ENCODE measurements at places on chromosomes 1 and 21.

- DNase-seq, result no peak
Observed at GRCh38 chr21:46160657-46160906, 5.2 kb upstream of the FTCD start.

DNA sequence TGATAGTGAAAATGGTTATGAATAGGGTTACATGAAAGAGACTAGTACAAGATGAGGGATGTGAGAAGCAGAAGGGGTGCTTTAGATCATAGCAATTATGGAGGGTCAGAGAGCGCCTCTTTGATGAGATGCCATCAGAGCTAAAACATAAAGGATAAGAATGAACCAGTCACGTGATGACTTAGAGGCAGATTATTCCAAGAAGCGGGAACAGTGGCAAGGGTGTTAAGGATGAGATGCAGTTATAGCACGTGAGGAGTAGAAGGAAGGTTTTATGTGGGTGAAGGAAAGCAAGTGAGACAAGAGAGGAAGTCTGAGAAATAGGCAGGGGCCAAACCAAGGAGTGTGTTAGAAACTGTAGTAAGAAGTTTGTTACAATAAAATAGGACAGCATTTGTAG lies 360.1 kb downstream of the DPYD start:
- no peak for DNase-seq

DNA sequence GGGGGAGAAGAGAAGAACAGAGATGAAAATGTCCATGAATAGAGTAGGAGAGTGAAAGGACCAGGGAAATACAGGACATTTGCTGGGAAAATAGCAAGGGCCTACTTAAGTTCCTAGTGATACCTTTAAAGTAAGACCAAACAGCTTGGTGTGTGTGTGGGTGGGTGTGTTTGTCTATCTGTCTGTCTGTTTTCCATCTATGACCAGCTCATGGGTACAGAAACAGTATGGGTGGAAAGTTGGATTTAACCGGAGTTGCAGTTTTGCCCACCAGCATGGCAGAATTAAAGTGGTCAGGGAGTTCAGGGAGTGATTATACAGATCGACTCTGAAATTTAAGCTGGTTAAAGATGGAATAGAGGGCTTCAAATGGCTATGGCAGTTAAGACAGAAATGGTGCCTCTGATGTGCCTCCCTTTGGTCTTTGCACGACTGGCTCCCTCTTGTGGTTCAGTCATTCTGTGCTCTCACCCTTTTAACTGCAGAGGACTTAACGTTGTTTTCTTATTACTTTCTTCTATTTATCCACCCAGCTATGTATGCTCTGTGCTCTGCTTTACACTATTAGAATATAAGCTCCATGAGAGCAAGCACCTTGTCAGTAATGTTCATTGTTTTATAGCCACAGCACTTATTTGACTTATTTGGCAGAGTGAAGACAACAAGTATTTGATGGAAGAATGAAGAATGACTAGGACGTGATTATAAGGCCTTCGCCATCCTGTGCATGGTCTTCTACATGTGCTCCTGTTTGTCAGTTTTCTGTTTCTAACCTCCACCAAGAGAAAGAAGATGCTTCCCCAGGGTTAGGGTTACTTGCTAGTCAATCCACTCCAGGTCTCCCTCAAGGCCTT lies 72.7 kb upstream of the AK4 start:
- DNase-seq, result peak; percentile 74

DNA sequence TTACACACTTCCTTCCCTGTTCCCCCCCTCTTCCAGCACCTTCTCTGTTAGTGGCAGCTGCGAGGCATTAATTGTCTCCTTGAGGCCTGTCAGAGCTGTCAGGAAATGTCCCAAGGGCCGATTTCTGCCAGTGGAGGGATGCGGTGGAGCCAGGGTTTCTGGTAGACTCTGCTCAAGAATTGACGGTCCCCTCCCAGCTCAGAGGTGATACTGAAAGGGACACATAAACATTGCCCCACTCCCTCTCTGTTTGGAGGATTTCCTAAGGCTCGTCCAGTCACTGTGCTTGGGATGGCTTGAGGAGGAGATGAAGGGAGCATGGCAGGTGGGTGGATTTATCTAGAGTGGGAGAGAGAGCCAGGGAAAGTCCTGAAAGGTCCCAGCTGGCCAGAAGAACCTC lies 61.4 kb upstream of the CD34 start:
- DNase-seq, result no peak

DNA sequence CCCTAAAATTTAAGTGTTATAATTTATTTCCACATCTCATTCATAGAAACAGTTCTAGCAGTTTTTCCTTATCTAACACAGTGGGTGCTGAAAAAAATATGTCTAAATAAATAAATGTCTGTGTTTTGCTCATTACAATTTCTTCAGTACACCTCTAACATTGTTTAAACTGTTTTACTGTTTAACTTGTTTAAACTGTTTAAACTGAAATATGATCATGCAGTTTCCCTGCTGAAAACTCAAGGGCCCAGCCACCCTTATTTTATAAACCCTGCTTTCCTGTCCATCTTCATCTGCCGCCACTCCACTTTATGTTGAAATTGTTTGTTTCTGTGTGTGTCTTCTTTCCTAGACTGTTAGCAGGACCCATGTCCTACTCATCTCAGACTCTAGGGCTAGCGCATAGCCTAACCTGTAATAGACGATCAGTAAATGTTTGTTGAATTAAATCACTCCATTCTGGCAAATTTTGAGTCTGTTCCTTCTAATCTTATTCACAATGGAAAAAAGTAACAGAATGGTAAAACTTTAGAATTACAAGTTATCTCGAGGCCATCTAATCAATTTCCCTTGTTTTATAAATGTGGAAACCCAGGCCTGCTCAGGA lies 9.4 kb upstream of the PIK3C2B start:
- no peak for DNase-seq

GRCh38 chr1:68955424-68955823 lies 458.5 kb upstream of the DEPDC1 start:
- no peak for DNase-seq

GRCh38 chr1:17923666-17924065 lies 168.5 kb downstream of the ACTL8 start:
- no peak for DNase-seq

DNA sequence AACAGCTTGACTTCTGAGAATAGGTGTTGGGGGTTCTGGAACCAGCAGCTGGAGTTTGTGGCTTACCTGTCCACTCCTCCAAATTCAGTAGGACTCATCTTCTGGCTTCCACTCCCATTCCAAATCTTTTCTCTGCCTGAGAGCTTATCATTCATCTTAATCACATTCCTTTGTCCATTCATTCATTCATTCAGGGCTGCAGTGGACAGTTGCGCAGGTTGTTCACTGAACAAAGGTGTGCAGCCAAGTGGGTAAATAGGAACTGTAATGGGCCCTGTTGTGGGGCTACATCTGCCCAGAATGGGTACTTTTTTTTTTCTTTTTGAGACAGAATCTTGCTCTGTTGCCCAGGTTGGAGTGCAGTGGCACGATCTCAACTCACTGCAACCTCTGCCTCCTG lies 3.4 kb upstream of the HSPG2 start:
- DNase-seq, result no peak

- DNase-seq, result no peak
Observed at GRCh38 chr1:156922986-156923669, 2.7 kb downstream of the LRRC71 start.

DNA sequence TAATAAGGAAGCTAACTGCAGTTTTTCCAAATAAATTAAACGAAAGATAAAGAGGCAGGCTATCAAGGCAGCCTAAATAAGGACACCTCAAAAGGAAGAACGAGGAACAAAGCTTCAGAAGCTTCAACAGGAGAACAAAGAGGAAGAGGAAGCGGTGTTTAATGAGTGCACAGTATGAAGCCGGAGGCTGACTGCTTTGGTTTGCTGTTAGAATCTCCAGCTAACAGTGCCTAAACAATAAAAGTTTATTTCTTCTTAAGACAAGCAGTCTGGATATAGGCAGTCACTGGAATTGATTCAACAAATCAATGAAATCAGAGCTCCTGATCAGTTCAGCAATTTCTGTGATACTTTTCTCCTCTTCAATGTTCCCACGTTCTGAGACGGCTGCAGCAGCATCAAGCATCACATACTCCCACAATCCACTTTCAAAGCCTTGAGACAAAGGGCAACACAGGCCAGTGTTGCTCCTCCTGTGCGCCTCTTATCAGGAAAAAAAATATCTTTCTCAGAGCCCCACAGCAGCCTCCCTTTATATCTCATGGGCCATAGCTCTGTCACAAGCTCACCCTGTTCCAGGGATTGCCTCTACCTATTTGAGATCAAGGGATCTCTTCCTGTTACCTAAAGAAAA lies 365.6 kb upstream of the ST6GALNAC5 start:
- DNase-seq, result no peak

GRCh38 chr1:234556245-234556943 lies 53.6 kb downstream of the IRF2BP2 start:
- no peak for DNase-seq

- no peak for DNase-seq
Observed at GRCh38 chr1:241926141-241926540, 31.4 kb upstream of the BECN2 start.

GRCh38 chr21:45834821-45835293 lies 146.7 kb upstream of the COL6A1 start:
- DNase-seq, result no peak

GRCh38 chr1:167156466-167156865 lies 62.6 kb downstream of the STYXL2 start:
- DNase-seq, result no peak

DNA sequence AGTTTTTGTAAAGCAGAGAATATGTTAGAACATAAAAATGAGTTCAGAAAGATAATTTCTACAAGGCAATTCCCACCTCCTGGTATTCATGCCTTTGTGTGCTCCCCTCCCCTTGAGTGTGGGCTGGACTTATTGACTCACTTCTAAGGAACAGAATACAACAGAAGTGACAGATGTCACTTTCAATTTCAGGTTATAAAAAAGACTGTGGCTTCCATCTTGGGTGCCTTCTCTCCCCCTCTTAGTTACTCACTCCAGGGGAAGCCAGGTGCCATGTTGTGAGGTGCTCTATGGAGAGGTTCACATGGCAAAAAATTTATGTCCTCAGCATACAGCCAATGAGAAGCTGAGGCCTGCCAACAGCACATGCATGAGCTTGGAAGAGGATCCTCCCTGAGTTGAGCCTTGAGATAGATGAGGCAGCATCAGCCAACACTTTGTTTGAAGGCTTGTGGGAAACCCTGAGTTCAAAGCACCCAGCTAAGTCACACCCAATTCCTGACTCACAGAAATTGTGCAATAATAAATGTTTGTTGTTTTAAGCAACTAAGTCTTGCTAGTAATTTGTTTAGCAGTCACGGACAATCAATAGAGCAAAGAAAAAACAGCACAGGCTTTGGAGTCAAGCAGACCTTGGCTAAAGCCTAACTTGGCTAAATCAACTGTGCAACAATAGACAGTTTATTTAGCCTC lies 73.5 kb upstream of the NGF start:
- peak; percentile 58 for DNase-seq

- peak; percentile 90 for DNase-seq
Observed at GRCh38 chr21:42997053-42997452, 22.7 kb downstream of the PKNOX1 start.

GRCh38 chr21:29818383-29818921 lies 121.3 kb downstream of the GRIK1 start:
- DNase-seq, result no peak

DNA sequence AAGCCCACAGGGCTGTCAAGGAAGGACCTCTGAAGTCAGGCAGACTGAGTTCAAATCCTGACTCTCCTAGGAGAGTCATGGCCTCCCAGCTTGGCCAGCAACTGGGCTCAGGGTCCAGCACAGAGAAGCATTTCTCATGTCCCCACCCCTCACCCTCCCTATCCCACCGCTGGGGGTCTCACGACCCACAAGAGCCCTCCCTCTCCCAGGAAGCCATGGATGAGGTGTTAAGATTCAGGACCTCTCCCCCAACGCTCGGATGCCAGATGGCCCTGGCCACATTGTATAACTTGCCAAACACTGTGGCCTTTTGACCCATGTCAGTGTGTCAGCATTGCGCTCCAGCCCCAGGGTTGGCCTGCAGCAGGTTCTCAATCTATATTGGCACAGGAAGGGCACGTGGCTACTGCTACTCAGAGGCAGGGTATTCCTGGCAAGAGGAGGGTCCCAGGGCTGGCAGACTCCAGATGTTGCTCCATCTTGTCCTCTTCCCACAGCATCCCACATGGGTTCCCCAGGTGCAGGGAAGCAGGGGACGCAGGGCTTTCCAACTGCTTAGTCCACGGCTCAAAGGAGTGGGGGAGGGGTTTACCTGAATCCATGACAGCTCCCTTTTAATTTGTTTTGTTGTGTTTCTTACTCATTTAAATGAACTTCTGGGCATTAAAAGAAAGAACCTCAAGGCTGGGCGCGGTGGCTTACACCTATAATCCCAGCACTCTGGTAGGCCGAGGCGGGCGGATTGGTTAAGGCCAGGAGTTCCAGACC lies 10.5 kb downstream of the SLC2A1 start:
- DNase-seq, result no peak

- DNase-seq, result no peak
Observed at GRCh38 chr1:118504221-118504644, 319.2 kb upstream of the SPAG17 start.

DNA sequence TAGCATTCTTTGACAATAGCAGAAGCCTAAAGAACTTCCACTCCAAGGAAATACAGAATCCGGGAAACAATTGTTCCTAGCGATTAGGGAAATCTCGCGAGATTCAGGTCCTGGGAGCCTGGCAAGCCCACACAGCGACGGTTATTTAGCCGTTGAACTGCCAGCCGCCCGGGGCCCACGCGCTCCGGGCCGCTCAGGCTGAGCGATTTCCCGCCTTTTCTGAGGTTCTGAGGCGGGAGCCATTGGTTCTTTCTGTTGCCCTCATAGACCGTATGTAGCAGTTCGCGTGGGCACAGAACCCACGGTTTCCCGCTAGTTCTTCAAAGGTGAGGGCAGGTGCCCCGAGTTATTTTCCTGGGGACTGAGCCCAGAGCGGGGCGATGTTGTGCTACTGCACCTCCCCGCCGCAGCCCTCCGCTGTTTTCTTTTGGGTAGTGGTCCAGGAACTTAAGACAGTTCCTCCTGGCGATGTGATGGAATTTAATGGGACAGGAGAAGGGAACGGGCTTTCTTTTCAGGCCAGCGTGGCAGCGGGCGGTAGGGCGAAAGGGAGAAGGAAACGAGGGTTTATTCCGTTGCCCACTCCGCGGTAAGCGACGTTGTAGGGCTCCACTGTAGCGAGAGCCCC lies at the start of gene SYCP1:
Gene SYCP1, plus strand, starts transcription at position 171 of the 628 bp plus-strand sequence. CDS start 602 bp downstream, outside the sequence.
- no peak for DNase-seq

All from AG20443 (cell line).